Naive B cell (primary cell): ENCODE measurements at places on chromosomes 12 and 14. TPM values are rescaled to one million over a fixed set of nuclear protein-coding genes. Genes with fewer than 3 reads are reported as not detected.
A peak's percentile ranks its signal among the peaks of the same experiment; 100 is the strongest.

Gene KLRC2
- polyA plus RNA-seq: not detected

Gene TCL1B
- 30.7 TPM for polyA plus RNA-seq

Gene SLC7A8
- polyA plus RNA-seq: 0.50 TPM

DNA sequence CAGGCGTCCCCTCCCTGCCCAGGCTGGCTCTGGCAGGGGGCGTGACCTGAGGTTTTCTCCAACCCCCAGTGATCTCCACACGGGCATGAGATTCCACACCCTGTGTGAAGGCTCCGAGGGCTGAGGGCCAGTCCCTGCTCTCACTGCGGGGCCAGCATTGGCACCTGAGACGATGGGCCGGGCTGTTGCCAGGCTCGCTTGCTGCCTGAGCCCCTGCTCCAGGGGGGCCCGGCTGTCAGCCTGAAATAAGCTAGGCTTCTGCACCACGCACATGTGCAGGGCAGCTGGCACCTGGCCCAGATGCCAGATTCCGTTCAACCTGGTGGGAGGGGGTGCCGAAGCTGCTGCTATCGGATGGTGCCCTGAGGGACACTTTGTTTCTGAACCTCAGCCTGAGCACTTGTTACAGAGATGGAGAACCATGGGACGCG lies 196.5 kb upstream of the PRMT8 start:
- H3K36me3 ChIP-seq: no peaks in the 10 kb centered on the region
- peaks cover 43% of the 10 kb centered on the region for H3K27me3 ChIP-seq
- no peaks in the 10 kb centered on the region for H3K4me1 ChIP-seq
- DNase-seq: no peak
- no peak overlapping the region for H3K4me3 ChIP-seq

- no peak overlapping the region for H3K27ac ChIP-seq
- H3K4me3 ChIP-seq: no peak overlapping the region
- H3K27me3 ChIP-seq: no peaks in the 10 kb centered on the region
- H3K4me1 ChIP-seq: no peaks in the 10 kb centered on the region
Measured at GRCh38 chr14:79584679-79585078, 626.6 kb downstream of the DIO2 start.

DNA sequence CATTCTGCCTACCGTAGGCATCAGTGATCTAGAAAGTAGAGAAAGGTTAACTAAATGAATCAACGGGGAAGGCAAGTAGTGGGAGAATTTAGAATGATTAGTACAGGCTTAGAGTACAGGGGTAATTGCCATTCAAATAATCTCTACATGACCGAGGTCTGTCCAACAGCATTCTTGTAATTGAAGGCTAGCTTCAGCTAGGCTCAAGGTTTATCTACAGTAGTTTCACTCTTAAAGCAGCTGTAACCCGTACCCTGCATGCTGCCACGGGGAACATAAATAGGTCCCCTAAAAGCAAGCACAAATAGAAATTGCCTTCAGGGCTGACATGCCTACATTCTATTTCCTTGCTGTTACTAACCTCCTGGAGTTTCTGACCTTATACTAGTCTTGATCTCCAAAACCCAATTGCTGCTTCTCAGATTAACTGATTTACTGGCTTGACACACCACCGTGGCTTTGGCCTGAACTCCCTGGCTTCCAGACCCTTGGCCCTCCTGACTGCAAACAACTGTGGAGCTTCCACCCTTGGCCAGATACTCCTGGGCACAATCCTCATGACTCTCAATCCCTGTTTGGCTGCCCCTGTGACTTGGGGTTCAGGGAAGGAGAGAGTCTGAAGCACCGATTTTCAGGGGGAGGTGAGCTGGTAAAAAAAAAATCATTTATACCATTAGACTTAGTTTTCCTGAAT lies 242.1 kb upstream of the FOXN3 start:
- no peaks in the 10 kb centered on the region for H3K4me1 ChIP-seq
- no peaks in the 10 kb centered on the region for H3K27me3 ChIP-seq
- H3K27ac ChIP-seq: no peak overlapping the region
- DNase-seq: no peak
- no peaks in the 10 kb centered on the region for H3K36me3 ChIP-seq
- no peak overlapping the region for H3K4me3 ChIP-seq

- no peak for DNase-seq
- no peaks in the 10 kb centered on the region for H3K4me1 ChIP-seq
- H3K4me3 ChIP-seq: no peak overlapping the region
- no peaks in the 10 kb centered on the region for H3K27me3 ChIP-seq
Measured at GRCh38 chr12:78340406-78340805, 509.7 kb downstream of the NAV3 start.

DNA sequence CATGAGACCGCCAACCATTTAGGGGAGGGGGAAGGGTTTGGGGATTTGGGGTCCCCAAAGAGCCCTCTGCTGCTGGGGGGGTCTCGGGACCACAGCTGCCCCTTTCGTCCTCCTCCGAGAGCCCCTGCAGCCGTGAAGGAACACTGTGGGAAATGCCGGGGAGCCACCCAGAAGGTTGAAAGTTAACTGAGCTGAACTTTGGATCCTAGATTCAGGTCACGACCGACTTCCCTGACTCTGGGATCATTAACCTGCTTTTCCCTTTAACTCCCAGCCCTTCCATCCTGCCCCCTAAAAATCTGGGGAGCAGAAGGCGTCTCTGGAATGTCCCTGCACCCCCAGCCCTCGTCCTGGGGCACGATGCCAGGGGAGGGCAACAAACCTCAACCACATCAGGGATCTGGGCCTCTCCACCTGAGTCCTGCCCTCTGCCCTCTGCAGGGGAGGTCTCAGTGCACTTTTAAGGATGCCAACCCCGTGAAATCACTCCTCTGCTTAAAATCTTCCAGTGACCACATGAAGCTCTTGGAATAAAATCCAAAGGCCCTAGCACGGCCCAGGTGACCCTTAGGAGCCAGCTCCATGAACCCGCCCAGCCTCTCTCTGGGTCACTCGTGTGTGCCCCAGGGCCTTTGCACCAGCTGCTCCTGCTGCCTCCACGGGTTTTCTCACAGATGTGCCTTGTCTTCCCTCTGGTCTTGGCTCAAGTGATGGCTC lies 95.0 kb downstream of the RFLNA start:
- no peaks in the 10 kb centered on the region for H3K36me3 ChIP-seq
- H3K4me1 ChIP-seq: peaks cover 40% of the 10 kb centered on the region
- H3K4me3 ChIP-seq: peak overlapping the region; percentile 83
- H3K27ac ChIP-seq: no peak overlapping the region
- H3K27me3 ChIP-seq: no peaks in the 10 kb centered on the region
- no peak for DNase-seq

- H3K4me1 ChIP-seq: no peaks in the 10 kb centered on the region
- no peak overlapping the region for H3K4me3 ChIP-seq
- H3K36me3 ChIP-seq: no peaks in the 10 kb centered on the region
- H3K27me3 ChIP-seq: no peaks in the 10 kb centered on the region
- DNase-seq: no peak
Measured at GRCh38 chr12:80636832-80637231, 70.6 kb upstream of the MYF6 start.

DNA sequence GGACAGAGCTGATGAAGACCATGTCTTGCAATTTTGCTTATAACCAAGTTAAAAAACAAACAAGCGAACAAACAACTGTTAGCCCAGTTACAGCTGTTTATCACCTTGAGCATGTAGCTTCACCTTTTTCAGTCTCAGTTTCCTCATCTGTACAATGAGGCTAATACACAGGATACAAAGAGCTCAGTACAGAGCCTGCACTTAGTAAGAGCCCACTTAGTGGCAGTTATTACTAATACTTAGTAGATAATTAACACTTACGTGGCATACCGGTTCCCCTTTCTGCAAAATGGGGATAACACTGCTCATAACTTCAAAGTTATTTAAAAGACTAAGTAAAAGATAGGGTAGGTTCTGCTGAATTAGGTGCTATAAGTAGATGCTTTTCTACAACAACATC lies 228.0 kb downstream of the MON2 start:
- H3K4me1 ChIP-seq: no peaks in the 10 kb centered on the region
- H3K27ac ChIP-seq: no peak overlapping the region
- no peaks in the 10 kb centered on the region for H3K36me3 ChIP-seq
- H3K27me3 ChIP-seq: no peaks in the 10 kb centered on the region

DNA sequence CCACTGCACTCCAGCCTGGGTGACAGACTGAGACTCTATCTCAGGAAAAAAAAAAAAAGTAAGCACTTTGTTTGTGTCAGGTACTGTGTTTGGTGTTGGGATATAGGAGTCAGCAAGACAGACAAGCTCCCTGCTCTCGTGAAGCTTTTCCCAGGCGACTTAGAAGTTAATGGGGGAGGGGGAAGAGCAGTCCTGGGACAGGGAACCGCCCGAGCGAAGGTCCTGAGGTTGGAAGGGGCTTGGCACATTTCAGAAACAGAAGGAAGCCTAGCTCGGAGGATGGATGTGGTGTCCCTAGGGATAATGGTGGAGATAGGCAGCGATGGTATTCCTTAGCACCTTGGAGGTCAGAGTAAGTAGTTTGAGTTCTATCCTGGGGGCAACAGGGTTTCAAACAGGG lies 8.5 kb upstream of the COX6A1 start:
- no peak for DNase-seq
- H3K27ac ChIP-seq: peak overlapping the region; percentile 34
- no peak overlapping the region for H3K4me3 ChIP-seq
- peaks cover 9% of the 10 kb centered on the region for H3K27me3 ChIP-seq
- no peaks in the 10 kb centered on the region for H3K36me3 ChIP-seq

DNA sequence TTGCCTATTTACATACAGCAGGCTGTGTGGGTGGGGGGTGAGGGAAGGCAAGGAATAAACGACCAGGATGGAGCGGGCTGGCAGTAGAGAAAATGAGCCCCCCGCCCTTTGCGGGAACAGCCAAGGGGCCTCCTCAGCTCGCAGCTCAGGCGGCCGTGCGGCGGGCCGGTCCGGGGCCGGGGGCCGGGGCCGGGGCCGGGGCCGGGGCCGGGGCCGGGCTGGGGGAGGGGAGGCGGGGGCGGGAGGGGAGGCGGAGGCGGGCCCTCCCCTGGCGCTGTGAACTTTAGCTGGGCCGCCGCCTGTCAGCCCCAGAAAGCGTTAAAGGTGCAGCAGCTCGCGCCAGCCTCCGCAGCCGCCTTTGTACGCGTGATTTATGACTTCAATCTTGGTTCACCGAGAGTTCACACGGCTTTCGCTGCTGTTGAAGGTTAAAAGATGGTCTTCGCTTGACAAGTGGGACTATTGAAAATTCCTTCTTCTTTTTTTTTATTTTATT lies 28.8 kb downstream of the HOXC4 start:
- peaks cover 39% of the 10 kb centered on the region for H3K4me1 ChIP-seq
- peak overlapping the region; percentile 92 for H3K27ac ChIP-seq
- peak overlapping the region; percentile 86 for H3K4me3 ChIP-seq
- H3K36me3 ChIP-seq: peaks cover 7% of the 10 kb centered on the region
- H3K27me3 ChIP-seq: peaks cover 8% of the 10 kb centered on the region

GRCh38 chr14:36664322-36665193 lies 2.9 kb downstream of the PAX9 start:
- H3K4me3 ChIP-seq: peak overlapping the region; percentile 16
- no peak overlapping the region for H3K27ac ChIP-seq
- peaks cover 4% of the 10 kb centered on the region for H3K36me3 ChIP-seq
- peaks cover 56% of the 10 kb centered on the region for H3K27me3 ChIP-seq

DNA sequence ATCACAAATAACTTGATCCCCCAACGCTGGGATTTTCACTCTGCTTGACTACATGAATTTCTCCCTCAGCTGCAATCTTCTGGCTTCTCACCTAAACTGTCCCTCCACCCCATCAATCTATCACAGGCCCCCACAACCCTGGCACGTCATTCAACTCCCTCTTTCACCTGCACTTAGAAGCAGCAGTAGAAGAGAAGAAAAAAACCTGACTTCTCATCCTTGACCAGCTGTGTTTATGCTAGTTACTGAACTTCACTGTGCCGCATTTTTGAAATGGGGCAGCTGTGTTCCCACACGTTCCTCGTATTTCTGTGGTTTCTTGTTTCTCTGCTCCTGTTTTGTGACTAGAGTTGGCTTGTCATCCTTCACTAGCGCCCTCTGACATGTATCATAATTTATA lies 35.0 kb downstream of the ITPR2 start:
- no peaks in the 10 kb centered on the region for H3K36me3 ChIP-seq
- DNase-seq: peak; percentile 17
- peak overlapping the region; percentile 88 for H3K27ac ChIP-seq

DNA sequence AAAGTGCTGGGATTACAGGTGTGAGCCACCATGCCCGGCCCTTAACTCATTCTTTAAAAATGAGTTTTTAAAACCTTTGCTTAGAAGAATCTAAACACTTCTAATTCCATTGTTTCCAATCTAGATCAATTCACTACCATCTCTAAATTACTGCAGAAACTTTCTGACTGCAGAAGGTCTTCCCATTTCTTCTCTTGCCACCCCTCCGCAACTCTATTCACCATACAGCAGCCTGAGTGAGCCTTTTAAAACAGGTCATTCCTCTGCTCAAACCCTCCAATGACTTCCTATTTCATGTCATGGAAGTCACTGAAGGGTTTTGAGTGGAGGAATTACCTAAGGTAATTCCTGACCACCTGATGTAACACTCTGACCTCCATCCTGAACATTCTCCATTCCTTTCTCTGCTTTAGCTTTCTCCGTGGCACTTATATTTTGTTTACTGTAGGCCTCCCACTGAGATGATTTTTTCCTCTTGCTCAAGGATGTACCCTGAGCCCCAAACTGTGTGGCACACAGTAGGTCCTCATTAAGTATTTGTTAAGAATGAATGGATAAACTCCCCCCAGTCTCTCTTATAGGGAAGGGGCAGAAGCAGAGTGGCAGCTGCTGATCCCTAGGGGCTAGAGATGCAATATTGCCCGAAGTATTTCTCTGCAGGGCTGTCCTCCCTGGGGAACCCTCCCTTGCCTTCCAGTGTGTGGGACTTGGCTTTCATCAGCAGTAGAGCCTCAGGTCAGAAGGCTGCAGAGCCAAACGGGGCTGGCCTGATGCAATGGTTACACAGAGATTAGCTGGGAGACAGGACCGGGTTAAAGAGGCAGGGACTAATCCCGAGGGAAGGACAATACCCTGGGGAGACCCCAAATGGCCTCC lies 1.2 kb downstream of the DDIT3 start:
- H3K27me3 ChIP-seq: no peaks in the 10 kb centered on the region
- peaks cover 53% of the 10 kb centered on the region for H3K4me1 ChIP-seq
- peak overlapping the region; percentile 100 for H3K27ac ChIP-seq
- peaks cover 9% of the 10 kb centered on the region for H3K36me3 ChIP-seq
- H3K4me3 ChIP-seq: peak overlapping the region; percentile 93
- DNase-seq: no peak

GRCh38 chr12:16586350-16587109 lies 19.4 kb downstream of the LMO3 start:
- no peak overlapping the region for H3K27ac ChIP-seq
- H3K27me3 ChIP-seq: no peaks in the 10 kb centered on the region
- no peaks in the 10 kb centered on the region for H3K4me1 ChIP-seq
- H3K4me3 ChIP-seq: no peak overlapping the region

DNA sequence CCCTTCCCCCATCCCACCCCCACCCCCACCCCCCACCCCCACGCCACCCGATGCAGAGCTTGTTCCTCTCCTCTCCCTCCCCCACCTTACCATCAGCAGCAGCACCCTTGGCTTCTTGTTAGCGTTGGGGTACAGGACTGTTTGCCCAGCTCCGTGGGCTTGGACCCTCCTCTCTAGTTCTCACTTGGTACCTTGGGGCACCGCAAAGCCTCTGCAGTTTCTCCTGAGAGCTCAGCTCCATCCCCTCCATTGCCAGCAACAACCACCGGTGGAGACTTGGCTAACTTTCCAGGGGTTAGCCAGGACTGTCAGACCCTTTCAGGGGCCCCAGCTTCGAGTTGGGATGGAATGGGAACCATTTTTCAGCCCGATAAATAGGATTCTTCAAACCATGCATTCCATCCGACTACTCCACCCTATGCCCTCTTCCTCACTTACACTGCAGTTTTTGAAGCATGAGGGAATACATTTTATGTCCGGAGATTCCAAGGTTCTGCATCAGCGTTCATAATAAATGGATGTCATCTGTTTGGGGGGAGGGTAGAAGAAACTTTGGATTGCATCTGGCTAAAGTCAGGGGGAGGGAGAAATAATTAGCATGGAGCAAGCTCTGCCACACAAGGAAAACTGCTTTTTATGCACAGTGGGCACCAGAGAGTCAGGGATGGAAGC lies 1.1 kb downstream of the SCN8A start:
- H3K27me3 ChIP-seq: peaks cover 69% of the 10 kb centered on the region
- H3K27ac ChIP-seq: no peak overlapping the region
- H3K4me3 ChIP-seq: peak overlapping the region; percentile 77
- DNase-seq: no peak
- peaks cover 17% of the 10 kb centered on the region for H3K4me1 ChIP-seq
